Stimulated activated CD8-positive, alpha-beta memory T cell treated with anti-CD3 and anti-CD28 coated beads, Interleukin-4, amount 100 ng/mL, for 4 hours (primary cell): ENCODE measurements at places on chromosomes 3 and 15.

- no peak for DNase-seq
Observed at GRCh38 chr3:22977650-22978289, 225.4 kb upstream of the UBE2E2 start.

DNA sequence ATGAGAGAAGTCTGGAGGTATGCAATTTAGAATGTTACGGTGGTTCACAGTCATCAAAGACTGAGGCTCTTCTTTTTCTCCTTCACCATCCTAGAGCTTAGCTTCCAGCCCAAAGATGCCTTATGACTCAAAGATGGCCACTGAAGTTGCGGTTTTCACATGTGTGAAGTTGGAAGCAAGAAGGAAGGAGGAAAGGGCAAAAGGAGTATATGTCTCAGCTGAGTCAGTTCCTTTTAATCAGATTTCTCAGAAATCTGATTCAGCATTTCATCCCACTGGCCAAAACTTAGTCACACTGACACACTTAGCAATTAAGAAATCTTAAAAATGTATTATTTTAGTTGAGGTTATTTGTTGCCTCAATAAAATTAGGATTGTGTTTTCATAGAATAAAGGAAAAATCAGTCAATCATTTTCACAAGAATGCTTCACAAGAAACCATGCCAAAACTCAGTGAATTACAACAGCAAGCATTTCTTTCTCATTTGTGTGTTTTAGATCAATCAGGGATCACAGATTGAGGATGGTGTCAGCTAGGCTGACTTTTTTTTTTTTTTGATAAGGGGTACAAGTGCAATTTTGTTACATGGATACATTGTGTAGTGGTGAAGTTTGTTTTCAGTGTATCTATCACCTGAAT lies 211.1 kb upstream of the GADL1 start:
- DNase-seq = no peak

- no peak for DNase-seq
Observed at GRCh38 chr3:57164217-57164656, 916 bp downstream of the IL17RD start.

DNA sequence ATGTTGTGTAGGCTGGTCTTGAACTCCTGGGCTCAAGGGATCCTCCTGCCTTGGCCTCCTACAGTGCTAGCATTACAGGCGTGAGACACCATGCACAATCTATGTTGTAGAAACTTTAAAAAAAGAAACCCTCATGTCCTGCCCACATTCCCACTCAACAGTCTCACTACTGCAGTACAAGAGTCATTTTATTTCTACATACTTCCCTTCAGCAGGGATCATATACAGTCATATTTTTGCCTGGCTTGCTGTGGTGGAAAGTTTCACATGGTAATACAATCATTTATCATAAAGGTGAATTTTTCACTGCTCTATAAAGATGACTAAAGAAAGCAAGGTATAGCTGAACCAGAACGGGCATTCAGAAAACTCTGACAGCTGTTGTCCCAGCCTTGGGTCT lies 53.8 kb upstream of the PIK3CB start:
- no peak for DNase-seq

- no peak for DNase-seq
Observed at GRCh38 chr3:54939557-54940300, 11.9 kb upstream of the LRTM1 start.

DNA sequence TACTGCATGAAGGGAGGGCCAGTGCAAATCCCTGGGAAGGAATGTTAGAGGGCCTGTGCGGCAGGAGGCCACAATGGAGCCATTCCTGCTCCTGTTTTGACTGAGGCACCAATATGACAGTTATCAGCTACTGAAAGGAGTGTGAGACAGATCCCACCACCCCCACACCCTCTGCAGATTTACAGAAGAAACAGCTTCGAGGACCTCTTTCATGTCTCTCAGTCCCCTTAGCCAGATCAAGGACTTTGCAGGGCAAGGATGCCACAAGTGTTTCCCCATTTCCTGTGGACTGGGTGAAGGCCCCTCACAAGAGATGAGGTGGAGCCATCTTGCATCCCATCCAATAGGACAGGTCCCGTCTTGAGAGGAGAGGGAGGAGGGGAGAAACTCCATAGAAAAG lies 48.5 kb upstream of the RASGRP1 start:
- no peak for DNase-seq

- DNase-seq = no peak
Observed at GRCh38 chr15:23694592-23694991, 7.5 kb upstream of the NDN start.

GRCh38 chr15:99121207-99121606 lies 16.3 kb downstream of the SYNM start:
- DNase-seq = no peak

GRCh38 chr3:192914848-192915247 lies 2.8 kb downstream of the MB21D2 start:
- DNase-seq = no peak

- no peak for DNase-seq
Observed at GRCh38 chr15:83200589-83200988, 7.0 kb downstream of the HDGFL3 start.

DNA sequence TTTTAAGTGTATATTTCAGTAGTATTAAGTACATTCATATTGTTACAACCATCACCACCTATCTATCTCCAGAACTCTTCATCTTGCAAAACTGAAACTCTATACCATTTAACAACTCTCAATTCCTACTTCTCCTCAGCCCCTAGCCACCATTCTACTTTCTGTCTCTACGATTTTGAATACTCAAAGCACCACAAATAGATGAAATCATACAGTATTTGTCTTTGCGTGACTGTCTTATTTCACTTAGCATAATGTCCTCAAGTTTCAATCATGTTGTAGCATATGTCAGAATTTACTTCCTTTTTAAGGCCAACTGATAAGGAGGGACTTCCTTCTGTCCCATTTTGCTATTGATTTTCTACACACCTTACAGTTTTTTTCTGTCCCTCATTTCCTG lies 593.3 kb downstream of the FHIT start:
- no peak for DNase-seq

GRCh38 chr15:56988219-56988618 lies 69.8 kb downstream of the TCF12 start:
- DNase-seq = no peak

GRCh38 chr3:55006244-55006676 lies 78.4 kb upstream of the LRTM1 start:
- DNase-seq = no peak

- no peak for DNase-seq
Observed at GRCh38 chr3:42556089-42556632, 25.6 kb downstream of the SEC22C start.

DNA sequence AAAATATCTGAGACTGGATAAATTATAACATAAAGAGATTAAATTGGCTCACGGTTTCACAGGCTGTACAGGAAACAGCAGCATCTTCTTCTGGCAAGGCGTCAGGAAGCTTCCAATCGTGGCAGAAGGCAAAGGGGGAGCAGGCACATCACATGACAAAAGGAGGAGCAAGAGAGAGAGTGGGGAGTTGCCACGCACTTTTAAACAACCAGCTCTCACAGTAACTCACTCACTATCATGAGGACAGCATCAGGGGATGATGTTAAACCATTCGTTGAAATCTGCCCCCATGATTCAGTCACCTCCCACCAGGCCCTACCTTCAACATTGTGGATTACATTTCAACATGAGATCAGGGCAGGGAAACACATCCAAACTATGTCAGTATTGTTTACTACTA lies 114.5 kb upstream of the SPATA16 start:
- DNase-seq = no peak

DNA sequence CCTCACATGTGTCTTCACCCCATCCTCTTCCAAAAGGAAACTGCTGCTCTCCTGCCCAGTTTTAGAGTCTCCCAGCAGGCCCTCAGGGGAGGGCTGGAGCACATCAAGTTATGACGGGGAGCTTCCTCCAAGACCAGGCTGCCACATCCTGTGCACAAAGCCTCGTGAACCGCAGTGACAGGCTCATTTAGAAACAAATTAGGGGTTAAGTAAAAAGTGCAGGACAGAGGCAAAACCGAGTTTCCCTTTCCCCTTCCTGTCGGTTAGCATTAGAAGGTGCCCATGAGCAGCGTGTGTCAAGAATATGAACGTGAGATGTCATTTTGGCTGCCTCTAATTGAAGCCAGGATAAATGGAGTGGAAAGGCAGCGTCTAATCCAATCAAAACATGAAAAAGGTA lies 199.7 kb downstream of the ARRDC4 start:
- DNase-seq = no peak

DNA sequence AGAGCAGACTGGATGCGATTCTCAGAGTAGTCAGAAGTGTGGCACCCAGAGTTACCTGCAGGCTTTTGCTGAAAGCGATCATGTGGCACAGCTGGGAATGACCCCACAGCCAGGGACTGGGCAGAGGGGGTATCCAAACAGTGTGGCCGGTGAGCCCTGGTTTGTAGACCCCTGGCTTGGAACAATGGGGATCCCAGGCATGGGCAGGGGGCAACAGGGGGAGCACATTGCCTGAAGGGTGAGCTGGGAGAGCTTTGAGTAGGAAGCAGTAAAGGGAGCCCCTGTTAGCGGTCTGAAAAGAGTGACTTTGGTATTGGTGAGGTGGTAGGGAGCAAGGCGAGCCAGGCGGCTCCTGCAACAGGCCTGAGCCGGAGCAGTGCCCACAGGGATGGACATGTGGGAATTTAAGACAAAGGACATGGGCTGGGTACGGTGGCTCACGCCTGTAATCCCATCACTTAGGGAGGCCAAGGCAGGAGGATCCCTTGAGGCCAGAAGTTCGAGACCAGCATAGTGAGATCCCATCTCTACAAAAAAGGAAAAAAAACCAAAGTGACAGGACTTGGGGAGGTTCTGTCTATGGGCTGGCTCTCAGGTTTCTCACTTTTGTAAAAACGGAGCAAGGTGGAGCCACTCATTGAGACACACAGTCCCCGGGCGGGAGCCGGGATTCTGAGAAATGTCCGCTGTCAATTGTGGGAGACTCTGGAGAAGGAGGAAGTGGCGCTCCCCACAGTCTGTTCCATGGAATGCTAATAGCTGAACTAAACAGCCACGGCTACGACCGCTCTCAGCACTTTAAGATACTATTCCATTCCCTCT lies 223.8 kb upstream of the LYSMD4 start:
- no peak for DNase-seq

DNA sequence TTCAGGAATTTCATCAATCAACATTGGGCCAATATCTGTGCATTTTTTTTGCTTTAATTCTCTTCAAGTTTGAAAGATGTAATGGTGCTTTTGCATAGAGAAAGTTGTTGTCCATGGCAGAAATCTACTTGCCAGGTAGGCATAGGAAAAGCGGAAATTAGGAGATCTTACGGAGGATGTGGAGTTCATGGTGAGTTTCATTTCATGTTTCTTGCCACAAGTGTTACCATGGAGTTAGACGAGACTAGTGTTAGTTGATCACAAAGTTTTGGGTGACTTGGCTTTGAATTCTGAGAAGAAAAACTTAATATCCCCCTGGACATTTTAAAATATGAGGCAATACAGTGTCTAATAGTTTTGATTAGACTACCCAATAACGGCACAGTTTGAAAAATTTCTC lies 1.0 kb upstream of the P2RY13 start:
- DNase-seq = no peak

DNA sequence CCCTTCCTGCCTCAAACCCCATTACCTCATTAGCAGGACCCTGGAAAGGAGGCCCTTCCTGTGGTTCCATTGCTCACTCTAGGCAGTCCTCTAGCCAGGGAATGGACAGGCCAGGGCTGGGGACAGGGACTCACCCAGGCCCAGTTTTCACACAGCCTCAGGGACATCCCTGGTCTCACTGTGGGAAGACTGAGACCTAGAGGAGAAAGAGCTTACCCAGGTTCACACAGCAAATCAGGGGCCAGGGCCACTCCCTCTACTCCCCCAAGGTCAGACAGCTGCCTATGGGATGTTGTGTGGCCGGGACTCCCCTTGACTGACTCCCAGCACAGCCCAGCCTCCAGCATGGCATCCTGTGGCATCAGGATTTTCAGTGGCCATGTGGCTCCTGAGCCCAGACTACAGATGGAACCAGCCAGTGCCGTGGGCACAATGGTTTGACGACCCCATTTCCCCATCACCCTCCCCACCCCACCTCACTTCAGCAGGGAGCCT lies 49.3 kb downstream of the ADAMTS7 start:
- no peak for DNase-seq

DNA sequence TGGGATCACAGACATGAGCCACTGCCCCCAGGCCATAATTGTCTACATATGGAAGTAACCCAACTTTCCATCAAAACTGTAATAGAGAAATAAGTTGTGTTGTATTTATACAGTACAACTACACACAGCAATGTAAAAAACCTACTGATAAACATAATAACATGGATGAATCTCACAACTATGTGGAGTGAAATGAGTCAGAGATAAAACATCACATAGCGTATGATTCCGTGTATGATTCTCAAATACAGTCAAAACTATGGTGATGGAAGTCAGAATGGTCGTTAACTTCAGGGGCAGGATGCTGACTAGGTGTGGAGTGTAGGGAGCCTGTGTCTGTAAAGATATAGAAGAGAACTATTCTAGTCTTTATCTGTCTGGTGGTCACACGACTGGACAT lies 332.7 kb upstream of the SLCO3A1 start:
- DNase-seq = no peak

DNA sequence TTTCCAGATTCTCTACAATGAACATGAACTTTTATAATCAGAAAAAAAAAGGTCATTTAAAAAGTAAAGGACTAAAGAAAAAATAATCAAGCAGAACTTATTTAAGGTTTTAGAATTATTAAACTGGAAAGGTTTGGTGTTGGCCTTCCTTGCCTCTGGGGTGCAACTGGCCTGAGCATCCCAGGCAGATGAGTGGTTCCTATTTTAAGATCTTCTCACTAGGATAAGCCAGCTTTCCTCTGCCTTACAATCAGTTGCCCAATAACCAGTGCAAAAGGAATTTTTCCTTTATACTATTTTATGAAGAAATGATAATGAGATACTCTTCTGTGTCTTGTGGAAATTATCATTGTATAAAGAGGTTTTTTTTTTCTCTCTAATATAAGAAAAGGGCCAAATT lies 56.6 kb downstream of the SEC22A start:
- DNase-seq = no peak

DNA sequence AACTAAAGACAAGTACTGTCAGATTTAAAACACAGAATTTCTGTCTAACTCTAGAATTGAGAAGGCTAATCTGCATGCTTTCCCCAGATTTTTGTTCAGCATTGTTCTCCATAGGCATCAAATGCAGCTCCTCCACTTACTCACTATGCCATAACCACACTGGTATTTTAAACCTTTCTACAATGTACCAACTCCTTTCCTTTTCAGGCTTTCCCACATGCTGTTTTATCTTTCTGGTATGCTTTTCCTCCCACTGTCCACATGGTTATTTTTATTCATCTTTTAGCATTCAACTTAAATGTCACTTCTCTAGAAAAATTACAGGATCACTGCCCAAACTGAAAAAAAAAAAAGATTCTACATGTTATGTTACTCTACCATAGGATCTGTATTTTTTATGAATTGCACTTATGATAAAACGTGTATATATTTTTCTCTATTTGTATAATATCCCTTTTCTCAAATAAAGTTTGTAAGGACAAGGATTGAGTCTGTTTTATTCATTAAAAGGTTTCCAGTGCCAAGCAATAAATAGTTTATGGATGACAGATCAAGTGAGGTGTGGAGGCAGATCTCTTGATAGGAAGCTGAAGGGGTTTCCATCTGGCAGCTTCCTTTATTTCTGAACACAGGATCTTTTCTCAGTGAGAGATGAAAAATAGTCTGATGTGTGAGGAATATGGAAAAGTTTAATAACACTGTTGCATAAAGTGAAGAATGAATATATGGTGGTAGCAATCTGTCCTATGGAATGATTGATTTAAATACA lies 1064.5 kb downstream of the ZPLD1 start:
- no peak for DNase-seq

- no peak for DNase-seq
Observed at GRCh38 chr3:135056733-135057310, 261.8 kb downstream of the EPHB1 start.
